ENCODE measurements at places on chromosomes 2 and 18.

- DNase-seq, result no peak
Measured at GRCh38 chr18:35253655-35254287, 12.9 kb downstream of the ZNF397 start.

DNA sequence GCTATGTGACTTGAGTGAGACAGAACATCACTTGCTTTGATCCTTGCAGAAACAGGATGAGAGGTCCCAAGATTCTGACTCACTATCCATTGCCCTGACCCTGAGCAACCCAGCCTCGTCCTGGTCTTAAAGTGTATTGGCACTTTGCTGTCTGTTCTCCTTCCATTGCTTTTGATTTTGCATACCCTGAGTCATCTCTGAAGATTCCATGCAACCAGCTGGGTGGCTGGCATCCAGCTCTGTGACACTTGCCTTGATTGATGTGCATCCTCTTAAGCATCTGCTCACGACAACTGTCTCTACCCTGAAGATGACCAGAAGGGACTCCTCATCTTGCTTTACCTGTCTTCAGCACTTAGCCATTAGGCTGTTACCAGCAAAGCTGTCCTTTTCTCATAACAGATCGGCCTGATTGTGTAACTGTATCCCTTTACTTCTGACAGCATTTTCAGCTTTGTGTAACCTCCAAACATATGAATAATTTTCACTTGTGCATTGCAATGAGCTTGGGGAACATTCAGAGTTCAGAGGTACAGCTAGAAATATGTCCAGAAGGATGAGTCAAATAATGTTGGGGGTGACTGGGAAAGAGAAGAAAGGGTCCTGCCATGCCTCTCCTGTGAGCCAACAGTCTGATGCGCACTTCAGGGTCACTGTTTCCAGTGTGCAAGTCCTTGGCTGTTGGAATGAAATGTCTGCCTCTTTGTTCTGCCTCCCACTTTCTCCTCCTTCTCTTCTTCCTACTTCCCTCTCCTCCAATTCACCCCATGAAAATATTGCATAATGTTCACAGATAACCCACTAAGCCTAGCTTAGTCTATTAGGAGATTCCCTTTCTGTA lies 249.7 kb upstream of the OSR1 start:
- DNase-seq, result no peak

DNA sequence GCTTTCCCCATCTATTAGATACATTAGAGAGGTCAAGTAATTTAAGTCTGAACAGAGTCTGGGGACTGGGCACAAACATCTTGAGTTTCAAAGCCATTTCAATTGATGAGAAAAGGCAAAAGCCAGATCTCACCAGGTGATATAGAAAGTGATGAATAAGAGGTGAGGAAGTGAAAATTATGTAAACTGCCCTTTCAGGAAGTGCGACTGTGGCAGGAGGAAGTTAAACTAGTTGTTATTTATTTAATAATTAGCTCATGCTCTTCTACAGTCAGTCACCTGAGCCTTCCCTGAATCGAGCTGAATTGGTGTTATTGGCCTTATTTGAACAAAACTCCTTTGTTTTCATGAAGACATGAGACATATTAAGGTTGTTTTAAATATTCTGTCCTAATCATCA lies 115.1 kb downstream of the CDH20 start:
- no peak for DNase-seq

DNA sequence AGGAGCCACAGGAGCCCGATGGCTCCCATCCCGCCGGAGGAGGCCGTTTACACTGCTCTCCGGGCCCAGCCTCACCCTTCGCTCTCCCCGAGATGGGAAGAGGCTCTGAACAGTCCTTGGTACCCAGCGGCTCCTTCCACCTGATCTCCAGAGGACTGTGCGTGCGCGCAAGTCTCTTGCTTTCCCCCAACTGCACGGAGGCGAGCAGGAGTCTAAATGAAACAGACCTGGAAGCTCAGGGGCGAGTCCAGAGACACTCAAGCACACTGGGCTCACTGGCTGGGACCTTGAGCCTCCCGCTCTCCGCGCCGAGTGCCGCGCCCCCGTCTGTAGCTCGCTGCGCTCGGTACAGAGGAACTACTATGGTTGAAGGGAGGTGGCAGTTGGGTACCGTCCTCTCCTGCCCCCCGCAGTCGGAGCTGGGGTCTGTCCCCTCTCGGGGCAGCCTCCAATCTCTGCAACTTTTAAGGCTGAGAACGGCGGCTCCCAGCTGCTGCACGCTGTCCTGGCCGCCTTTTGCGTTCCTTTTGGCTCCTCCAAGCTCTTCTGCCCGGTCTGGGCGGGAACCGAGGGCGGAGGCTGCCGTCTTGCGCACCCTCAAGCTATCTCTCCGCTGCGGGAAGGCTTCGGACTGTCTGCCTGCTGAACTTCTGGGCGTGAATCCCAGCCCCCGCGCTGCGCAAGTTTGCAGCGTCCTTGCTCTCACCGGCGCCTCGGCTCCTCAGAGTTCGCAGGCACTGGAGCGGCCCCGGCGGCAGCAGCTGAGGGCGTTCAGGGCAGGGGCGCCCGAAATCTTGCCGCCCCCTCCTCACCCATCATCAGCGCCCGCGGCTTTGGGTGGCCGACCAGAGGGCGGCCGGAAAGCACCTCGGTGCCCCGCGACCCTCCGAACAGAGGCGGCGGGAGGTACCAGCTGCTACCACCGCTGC lies 491 bp downstream of the ALK start:
- no peak for DNase-seq

- DNase-seq, result no peak
Measured at GRCh38 chr2:128446874-128447537, 128.3 kb upstream of the HS6ST1 start.

DNA sequence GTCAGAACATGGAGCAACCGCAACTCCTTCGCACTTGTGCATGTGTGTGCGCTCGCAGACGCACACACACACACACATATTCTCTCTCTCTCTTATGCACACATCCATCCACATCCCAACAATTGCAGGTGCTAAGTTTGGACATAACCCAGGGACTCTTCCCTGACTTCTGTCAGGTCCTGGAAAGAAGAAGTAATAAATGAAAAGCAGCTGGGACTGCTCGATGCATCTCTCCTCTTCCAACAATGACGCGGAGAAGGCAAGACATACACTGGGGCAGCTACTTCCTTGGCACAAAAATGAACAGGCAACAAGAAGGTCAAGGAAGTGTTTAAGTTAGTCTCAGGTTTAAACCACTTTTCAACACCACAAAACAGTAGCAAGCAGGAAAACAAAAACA lies 23.6 kb downstream of the STARD7 start:
- no peak for DNase-seq

GRCh38 chr2:4588606-4589005 lies 885.2 kb downstream of the DCDC2C start:
- no peak for DNase-seq

- no peak for DNase-seq
Measured at GRCh38 chr2:193124815-193125214, 930.1 kb upstream of the TMEFF2 start.

DNA sequence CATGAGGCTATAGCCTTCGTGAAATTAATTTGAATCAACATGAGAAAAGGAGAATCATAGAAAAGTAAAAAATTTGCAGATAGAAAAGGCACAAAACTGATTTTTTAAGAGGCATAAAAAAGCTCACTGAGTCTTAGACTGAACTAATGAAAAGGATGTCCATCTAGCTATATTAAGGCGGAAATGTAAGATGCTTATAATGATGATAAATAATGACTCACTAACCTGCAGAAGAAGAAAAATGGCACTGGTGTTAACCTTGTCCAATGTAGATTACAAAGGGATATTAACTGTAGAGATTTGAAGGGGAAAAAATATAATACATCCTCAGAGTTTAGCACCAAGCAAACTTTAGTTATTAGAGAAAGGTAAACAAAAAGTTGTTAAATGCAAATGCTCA lies 1098.0 kb upstream of the DDX18 start:
- DNase-seq, result no peak

DNA sequence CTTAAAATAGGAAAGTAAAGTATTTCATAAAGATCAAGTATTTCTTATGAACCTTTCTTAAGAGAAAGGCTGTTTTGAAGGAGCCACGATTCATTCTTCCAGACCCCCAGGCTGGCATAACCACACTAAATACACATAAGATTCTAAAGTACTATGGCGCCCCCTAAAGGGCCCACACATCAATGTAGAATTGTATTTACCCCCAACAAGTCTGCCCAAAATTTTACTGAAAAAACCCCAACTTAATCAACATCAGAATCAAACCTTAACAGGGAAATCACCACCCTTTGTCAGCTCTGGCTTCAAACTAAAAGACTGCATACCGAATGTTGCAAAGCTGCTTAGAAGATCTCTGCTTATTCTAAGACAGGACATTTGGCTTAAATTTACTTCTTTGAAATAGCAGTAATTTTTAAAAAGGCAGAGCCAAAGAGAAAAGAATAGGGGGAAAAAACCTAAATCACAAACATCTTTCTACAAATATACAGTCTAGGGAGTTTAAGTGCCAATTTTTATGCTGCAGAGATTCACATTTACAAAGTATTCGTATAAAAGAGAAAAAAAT lies 20.4 kb upstream of the BCL2 start:
- DNase-seq, result peak; percentile 49

GRCh38 chr2:222208010-222208690 lies 90.6 kb downstream of the PAX3 start:
- DNase-seq, result no peak

- DNase-seq, result no peak
Measured at GRCh38 chr2:165833156-165833555, 39.1 kb upstream of the GALNT3 start.

DNA sequence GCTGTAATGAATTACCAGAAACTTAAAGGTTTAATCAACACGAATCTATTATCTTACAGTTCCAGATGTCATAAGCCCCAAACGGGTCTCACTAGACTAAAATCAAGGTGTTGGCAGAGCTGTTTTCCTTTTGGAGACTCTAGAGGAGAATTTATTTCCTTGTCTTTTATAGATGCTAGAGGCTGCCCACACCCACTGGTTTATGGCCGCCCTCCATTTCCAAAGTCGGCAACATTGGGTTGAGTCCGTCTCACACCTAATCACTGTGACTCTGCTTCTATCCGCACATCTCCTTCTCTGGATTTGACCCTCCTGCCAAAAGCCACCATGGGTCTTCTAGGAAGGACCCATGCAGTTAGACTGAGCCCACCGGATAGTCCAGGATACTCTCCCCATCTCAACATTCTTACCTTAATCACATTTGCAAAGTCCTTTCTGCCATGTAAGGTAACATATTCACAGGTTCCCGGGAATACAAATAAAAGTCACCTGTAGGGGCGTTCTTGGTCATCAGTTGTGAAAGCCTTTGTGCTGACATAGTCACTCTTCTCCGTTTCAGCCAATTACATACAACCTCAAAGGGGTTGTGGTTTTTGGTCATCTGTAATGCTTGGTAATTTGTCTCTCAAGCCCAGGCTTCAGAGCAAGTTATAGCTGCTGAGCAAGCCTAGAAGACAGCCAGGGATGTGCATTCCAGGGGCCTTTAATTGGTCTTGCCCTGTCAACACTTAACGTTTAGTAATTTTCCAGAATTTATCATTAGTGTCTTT lies 179.4 kb downstream of the ANTXR1 start:
- no peak for DNase-seq

DNA sequence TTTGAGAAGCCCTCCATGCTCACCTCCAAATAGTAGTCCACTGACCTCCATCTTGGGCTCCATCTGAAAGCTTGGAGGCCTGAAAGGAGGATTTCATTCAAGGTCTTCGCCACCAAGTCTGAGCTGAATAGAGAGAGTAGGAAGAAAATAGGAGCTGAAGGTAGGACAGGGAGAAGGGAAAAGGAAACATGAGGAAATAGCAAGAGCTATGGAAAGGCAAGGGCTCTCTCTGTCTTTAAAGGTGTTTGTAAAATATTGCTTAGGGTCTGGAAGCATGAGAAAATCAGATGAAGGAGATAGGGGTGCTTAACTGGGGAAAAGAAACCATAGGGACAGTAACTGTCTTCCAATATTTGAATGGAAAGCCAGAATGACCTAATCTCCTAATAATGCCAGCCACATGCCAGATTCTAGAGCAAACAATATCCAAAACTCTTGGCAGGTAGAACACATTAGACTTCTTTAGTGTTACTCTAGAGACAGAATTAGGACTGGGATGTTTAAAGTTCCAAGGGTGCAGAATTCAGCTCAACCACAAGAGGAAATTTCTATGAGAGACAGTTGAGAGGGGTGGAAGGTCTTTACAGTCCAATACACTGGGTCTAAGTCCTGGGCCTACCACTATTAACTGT lies 67.4 kb downstream of the NAB1 start:
- DNase-seq, result no peak

GRCh38 chr2:12897181-12897580 lies 180.4 kb downstream of the TRIB2 start:
- DNase-seq, result no peak

GRCh38 chr2:54669677-54670484 lies 53.6 kb upstream of the EML6 start:
- no peak for DNase-seq

- DNase-seq, result no peak
Measured at GRCh38 chr2:65314801-65315441, 87.3 kb downstream of the ACTR2 start.

DNA sequence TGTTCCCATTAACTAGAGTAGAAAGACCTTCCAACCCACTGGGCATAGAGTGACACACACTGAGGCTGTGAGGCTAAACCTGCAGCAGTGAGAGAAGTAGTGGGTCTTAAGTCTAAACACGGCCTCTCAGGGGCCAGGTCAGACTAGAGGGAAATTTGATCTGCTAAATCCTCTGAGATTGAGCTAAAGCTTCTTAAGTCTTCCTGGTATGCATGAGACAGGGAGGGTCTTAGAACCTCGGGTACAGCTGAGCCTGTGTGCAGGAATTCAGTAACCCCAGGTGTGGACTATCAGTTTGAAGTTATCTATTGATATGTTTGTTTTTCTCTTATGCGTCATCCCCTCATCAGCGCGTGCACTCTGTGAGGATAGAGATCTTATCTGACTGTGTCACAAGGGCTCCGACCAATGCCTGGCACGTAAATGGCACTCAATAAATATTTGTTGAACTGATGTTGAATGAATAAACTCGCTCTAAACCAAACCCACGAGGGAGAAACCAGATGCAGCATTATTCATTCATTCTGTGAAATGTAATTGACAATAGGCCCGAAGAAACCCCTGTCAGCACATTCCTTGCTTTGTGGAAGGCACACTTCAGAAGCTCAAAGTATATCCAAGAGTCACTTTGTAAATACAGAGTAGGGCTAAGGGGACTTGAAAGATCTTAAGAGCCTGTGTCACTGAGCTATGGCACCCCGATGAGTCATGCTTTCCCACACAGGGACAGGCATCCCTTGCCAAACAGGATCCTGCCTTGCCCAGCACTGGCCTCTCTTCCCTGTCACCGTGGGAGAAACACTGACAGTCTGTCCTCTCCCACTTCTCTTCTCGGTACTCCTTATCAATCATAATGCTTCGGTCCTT lies 21.7 kb upstream of the RAB10 start:
- no peak for DNase-seq

GRCh38 chr2:27016801-27017325 lies 15.9 kb upstream of the TMEM214 start:
- peak; percentile 53 for DNase-seq

DNA sequence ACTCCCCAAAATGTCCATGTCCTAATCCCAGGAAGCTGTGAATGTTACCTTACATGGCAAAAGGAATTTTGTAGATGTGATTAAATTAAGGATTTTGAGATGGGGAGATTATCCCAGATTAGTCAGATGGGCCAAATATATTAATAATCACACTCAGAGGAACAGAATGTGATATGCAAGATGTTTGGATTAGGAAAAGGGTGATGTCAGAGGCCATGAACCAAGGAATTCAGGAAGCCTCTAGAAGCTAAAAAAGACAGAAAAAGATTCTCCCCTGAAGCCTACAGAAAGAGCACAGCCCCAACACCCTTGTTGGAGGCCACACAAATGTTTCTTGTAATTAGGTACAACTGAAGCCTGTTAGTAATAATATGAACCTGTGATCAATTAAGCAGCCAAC lies 13.1 kb downstream of the TMEM131 start:
- no peak for DNase-seq

GRCh38 chr18:62182220-62182619 lies 4.6 kb downstream of the PIGN start:
- no peak for DNase-seq
